ENCODE measurements at places on chromosomes 6 and 20. TPM values are rescaled to one million over a fixed set of nuclear protein-coding genes. Genes with fewer than 3 reads are reported as not detected.

The ZKSCAN3 gene
- polyA plus RNA-seq = 10.4 TPM

DNA sequence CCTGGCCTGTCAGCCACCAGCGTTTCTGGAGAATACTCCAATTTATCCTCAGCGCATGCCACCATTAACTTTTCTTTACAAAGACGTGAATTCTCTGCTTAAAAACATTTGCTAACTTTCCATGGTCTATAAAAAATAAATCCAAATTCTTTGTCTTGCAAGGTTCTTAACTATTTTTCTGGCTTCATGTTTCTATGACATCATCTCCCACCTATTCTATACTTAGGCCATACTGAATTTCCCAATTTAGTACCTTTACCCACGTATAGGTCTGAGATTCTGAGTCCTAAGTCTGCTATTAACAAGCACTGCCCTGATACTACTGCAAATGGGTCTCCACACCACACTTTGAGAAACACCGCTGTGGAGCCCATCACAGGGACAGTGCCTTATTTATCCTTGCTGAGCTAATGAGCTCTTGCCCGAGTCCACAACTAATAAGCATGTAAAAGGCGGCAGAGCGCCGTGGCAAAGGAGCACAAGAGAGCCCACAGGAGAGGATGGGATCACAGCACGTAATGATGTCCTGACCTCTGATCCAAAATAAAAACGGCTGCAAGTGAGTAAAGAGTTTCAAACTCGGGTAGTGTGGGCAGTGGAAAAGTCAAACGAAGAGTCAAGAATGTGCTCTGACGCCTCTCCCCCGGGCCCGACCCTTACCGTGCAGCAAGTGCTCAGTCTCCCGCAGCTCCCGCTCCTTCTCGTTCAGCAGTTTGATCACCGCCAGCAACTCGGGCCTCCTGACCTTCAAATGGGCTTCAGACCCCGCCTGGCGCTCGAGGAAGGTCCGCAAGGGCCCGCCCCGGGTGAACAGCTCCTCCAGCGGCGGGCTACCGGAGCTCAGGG lies 519 bp downstream of the MTRF1L start:
- DNase-seq = no peak

GRCh38 chr20:19855416-19855815 lies 97.4 kb downstream of the RIN2 start:
- DNase-seq = no peak

- DNase-seq = no peak
Observed at GRCh38 chr6:139540276-139540675, 165.8 kb upstream of the CITED2 start.

The TMEM151B gene
- 0.59 TPM for polyA plus RNA-seq

- no peak for DNase-seq
Observed at GRCh38 chr6:146489468-146490151, 54.0 kb upstream of the RAB32 start.

DNA sequence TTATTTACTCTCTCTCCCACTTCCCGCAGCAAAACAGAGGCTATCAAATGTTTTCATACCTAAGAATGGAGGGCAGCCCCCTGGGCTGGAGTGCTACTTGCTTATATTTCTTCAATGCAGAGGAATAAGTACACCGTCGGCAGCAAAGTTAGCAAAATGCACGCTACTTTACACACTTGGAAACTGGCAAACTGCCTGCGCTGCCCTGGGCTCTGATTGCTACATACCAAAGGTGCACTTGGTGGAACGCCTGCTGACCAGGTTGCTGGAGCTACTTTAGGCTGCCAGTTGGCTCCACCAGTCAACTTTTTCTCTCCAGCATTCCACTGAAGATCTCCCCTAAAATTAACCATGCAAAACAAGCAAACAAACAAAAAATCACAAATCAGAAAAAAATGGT lies 62.4 kb downstream of the PRSS35 start:
- DNase-seq = peak; percentile 20

Data from renal cortex interstitium (tissue), 15 donors.